CD4-positive, alpha-beta T cell treated with Interleukin-15 for 1 hour (primary cell): ENCODE measurements at places on chromosomes 6 and 20.
A peak's percentile ranks its signal among the peaks of the same experiment; 100 is the strongest.

DNA sequence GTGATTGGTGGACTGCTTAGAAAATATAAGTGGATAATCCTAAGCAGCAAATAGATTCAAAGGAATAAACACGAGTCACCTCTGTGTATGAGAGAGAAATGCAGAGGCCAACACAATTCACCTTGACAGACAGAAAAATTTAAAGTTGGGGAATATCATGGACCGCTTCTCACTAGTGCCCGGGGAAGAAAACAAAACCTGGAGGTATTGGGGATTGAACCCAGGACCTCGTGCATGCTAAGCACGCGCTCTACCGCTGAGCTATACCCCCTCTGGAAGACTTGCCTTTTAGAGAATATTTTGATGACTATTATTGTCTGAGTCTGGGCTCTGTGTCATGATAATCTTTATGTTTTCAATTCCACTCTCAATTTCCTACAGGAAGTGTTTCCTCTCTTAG, 111.9 kb downstream of the TRIM27 start:
- DNase-seq = no peak

GRCh38 chr6:53309901-53310300, 38.8 kb downstream of the ELOVL5 start:
- DNase-seq = no peak

DNA sequence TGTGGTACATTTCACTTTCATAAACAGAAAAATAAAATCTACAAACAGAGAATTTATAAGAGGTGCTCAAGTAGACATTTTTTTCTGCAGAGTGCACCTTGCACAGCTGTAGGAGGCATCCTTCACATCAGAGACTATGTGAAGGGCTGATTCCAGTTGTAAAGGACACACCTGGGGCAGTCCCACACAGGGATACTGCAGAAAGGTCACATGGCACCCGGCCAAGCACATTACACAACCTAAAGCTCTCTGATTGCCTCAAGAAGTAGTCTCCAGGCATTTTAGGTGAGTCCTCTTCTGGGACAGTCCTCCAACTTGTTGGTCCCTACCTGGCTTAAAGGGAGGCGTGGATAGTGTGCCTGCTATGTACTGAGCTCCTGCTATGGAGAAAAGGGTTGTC, 502.9 kb upstream of the NOX3 start:
- DNase-seq = no peak

GRCh38 chr6:40997234-40997957, 41.6 kb downstream of the UNC5CL start:
- no peak for DNase-seq

GRCh38 chr20:62766071-62766450, 30.2 kb upstream of the MRGBP start:
- no peak for DNase-seq

DNA sequence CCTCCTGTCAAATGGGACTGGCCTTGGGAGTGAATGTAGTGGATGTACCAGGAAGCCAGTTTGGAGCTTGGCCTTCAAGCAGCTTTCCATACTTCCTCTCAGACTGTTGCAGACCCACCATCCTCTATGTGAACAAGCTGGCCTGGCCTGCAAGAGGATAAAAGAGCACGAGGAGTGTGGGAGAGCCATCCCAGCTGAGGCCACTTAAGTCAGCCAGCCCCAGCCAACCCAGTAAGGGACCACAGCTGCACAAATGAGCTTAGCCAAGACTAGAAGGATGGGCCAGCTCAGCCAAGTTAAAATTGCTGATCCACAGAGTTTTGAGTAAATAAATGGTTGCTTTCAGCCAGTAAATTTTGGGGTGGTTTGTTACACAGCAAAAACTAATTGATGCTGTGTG, 156.9 kb upstream of the SOX4 start:
- DNase-seq = no peak

DNA sequence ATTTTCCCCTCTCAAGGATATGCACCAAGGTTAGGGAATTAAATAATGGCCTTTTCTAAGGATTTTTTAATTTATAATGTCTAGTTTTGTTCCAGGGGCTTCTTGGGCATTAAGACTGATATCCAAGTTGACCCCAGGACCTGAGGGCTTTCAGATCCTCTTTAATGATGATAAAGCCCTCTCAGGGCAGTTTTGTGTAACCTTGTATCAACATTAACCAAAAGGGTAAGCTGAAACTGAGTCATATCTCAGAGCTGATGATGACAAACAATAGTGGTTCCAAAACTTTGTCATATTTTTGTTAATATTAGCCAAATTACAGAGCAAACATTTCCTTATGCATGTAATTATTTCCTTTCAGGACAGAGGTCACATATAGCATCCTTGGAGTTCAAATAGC, 309.4 kb upstream of the MAN1A1 start:
- no peak for DNase-seq

DNA sequence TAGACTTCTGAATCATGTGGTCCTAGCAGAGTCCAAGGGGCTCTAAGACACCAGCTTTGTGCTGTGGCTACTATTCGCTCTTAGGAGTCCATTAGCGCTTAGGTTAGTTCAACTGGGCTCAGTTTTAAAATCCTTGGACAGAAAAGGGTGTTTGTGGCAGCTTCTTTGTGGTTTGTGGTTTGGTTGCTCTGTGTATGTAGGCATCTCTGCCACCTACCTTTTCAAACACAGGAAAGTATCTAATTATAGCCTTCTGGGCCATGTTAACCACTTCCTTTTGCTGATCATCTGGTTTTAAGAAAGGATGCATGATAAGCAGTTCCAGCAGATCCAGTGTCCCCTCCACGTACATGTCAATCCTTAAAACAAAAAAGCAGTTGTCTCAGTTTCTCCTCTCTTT, 10.8 kb downstream of the GSTA4 start:
- peak; percentile 31 for DNase-seq

- peak; percentile 52 for DNase-seq
Measured at GRCh38 chr20:1423625-1424106, 30.8 kb upstream of the FKBP1A start.

DNA sequence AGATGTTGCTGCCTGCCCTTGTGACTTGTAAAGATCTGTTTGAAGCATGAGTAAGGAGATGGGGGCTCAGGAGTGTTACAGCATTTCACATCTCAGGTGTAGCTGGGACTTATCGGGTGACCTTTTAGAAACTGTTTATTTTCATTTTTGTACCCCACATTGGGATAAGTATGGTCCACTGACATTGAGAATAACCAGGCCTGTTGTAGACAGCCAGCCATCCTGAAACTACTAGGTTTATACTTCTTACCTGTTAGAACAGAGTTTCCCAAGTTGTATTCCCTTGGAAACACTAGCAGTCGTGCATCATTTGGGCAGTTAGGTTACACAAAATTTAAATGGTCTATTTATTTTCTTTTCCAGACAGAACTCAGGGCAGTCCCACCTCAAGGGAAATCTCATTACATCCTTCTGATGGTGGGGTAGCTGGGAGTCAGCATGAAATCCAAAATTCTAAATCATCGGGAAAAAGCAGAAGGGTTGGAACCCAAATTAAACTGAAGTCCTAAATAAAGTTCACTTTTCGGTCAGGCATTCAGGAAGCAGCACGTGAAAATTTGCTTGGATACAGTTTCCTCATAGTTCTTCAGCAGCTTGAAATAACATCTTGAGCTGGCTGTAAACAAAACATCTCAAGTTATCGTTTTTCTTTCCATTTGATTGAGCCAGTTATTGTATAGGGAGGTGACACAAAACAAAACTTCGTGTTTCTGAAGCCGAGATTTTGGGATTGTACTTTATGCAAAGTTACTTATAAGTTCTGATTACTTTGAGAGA, 30.5 kb downstream of the FOXO3 start:
- DNase-seq = no peak

- DNase-seq = no peak
Measured at GRCh38 chr6:141752677-141753076, 380.0 kb upstream of the GJE1 start.

DNA sequence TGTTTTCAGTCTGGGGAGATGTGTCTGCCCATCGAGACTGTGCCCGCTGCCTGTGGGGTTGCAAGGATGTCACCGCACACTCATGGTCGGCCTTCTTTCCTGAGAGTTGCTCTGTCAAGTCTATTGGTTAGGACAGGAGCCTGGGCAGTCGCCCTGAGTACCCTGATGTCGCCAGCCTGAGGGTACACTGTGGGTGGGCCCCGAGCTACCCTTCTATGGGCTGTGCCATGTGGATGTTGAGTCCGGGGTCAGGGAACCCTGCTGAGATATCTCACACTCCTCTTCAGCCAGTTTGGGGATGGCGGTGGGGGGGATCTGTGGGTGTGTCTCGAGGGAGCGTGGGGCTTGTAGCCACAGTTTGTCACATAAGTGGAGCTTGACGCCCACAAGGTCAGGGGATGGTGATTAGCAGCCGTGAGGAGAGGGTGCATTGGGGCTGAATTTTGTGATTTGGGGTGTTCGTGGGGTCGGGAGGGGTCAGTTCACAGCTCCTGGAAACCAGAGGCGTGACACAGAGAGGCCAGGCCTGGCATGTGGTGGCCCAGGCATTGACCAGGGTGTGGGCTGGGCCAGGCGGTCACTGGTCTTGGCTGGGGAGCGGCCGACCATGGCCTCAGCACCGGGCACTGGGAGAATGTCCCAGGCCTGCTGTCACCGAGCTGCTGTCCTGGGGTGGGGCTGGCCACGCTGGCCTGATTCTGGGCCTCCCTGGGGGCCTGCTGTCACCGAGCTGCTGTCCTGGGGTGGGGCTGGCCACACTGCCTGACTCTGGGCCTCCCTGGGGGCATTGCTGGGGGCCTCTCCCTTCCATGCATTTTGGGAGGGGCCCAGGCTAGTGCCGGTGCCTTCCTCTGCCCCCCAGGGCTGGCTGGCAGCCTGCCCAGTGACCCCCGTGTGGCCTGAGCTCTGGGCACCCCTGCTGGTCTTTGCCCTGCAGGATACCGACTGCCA, 1.6 kb upstream of the NPBWR2 start:
- no peak for DNase-seq

GRCh38 chr20:57684808-57685140, 25.0 kb downstream of the PMEPA1 start:
- DNase-seq = no peak
